ENCODE measurements at places on chromosomes 4 and X.

DNA sequence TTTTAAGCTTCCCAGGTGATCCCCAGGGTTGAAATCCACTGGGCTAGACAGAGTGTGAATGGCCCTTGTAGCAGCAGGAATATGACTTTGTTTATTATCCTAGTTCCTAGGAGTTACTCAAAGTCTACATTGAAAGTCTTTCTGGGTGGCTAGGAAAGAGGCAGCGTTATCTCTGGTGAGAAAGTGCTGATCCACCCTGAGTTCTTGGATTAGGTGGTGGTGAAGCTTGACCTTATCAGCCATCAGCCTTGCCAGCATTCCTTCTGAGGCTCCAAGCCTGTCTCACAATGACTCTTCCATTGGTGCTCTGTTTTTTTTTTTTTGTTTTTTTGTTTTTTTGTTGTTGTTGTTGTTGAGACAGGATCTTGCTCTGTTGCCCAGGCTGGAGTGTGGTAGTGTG lies 83.1 kb upstream of the CLCN4 start:
- DNase-seq = no peak

- DNase-seq = no peak
Observed at GRCh38 chr4:187042251-187042650, 318.6 kb upstream of the FAT1 start.

DNA sequence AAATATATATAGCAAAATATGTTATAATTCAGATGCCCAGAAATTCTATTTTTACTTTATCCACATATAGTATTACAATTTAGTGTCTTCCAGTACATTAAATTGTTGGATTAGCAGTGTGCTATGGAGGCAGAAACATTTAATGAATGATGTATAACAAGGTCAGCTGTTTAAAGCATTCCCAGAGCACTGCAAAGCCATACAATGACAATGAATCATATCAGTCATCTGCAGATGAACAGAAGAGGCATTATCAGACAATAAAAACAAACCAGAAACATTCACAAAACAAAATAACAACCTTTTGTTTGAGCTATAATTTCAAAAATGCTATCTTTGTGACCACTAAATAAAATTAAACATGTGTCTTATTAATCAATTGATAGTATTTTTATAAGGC lies 524.2 kb downstream of the FAT4 start:
- DNase-seq = no peak

DNA sequence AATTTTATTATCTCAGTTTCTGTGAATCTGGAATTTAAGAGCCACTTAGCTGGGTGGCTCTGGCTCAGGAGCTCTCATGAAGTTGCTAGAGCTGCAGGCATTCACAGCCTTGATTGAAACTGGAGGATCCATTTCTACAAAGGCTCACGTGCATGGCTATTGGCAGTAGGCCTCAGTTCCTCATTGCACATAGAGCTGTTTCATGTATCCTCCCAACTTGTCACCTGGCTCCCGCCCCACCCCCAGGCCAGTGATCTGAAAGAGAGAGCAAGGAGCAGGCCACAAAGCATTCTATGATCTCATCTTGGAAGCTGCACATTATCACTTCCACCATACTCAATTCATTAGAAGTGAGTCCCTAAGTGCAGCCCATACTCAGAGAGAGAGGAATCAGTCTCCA lies 18.5 kb upstream of the AP1AR start:
- peak; percentile 51 for DNase-seq

DNA sequence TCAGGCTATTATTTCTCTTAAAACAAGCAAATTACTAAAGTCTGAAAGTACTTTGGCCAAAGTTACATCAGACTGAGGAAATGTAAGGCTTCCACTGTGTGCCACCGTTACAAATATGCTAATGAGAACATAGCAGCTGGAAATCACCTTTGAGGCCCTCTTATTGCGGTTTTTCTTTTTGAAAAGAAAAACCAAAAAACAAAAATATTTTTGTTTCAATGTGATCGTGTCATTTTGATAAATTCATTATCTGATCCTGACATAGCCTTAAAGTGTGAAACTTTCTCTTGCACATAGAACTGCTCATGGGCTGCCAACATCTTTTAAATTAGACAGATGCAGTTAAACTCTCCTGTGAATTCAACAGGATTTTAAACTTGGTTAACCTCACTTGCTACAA lies 2.8 kb upstream of the TIFA start:
- DNase-seq = peak; percentile 85

GRCh38 chr4:52157641-52158316 lies 106.7 kb downstream of the SPATA18 start:
- DNase-seq = no peak

- no peak for DNase-seq
Observed at GRCh38 chr4:168981942-168982341, 28.1 kb downstream of the CBR4 start.

DNA sequence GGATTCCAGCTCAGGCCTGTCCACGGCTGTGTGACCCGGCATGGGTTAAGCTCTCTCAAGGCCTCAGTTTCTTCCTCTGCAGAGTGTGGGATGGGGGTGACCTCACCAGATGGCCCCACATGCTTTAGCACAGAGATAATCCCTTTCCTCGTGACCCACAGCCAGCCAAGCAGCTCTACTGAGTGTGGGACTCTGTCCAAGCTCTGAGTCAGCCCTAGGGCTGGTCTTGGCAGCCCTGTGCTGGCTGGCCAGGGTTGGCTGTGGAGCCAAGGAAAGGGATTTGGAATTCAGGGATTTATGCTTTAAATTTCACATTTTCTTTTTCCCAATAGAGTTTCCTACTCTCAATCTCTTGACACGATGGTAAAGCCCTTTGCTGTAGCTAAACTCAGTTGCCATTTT lies 19.7 kb upstream of the SPON2 start:
- DNase-seq = no peak

- no peak for DNase-seq
Observed at GRCh38 chr4:53962516-53963225, 101.7 kb downstream of the CHIC2 start.

- no peak for DNase-seq
Observed at GRCh38 chr4:47071901-47072341, 40.6 kb downstream of the GABRB1 start.

- peak; percentile 83 for DNase-seq
Observed at GRCh38 chr4:38752372-38752940, 30.3 kb downstream of the TLR10 start.

- no peak for DNase-seq
Observed at GRCh38 chrX:31209005-31209628, 137.3 kb upstream of the FTHL17 start.

GRCh38 chrX:115966920-115967319 lies 203.6 kb upstream of the AGTR2 start:
- DNase-seq = no peak

DNA sequence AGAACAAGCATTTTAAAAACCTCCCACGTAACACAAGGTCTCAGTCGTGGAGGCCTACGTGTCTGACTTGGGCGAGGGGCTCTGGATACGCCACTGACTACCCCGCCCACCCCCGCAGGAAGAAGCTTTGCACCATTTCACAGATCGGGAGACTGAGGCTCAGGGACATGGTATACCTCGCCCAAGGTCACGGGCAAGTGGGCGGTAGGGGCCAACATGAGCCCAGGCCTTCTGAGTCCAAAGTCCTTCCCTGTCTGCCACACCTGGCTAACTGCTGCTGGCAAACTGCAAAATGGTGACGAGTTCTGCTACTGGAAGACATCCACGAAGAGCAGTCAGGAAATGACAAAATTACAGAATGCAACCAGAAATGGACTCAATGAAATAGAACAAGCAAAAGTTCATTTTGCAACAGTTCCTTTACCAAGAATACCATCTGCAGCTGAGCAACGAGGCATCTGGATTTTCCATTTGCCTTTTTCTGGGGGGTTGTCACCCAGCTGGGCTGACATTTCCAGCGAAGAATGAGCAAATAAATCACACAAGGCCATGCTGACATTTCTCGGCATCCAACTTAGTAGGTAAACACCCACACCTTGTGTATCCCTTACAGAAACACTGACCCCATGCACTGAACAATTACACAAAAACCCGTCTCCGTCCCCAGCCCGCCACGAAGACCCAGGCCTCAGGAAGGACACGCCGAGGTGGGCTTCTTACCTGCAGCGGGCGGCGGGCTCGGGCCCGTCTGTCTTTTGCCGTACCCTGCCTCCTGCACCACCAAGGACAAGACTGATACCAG lies 70.2 kb upstream of the AFAP1 start:
- DNase-seq = no peak

- DNase-seq = peak; percentile 21
Observed at GRCh38 chr4:40702800-40703151, 47.0 kb upstream of the NSUN7 start.

GRCh38 chr4:6908432-6909112 lies 1.1 kb upstream of the TBC1D14 start:
- DNase-seq = no peak

DNA sequence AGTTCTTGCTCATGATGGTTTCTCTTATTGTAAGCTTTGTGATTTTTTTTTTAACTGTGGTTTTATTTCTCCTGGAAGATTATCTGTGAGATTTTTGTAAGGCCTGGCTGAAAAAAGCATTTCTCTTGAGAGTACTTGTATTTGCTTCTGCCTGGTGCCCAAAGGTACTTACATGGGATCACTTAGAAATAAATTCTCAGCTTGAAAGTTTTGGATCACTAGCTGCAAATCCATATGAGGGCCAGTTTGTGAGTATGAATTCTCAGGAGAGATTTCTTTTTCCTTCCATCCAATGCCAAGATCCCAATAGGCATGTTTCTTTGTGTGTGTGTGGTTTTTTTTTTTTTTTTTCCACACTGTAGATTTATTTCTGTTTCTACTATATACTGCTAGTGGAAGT lies 1884.7 kb upstream of the PCDH7 start:
- no peak for DNase-seq

DNA sequence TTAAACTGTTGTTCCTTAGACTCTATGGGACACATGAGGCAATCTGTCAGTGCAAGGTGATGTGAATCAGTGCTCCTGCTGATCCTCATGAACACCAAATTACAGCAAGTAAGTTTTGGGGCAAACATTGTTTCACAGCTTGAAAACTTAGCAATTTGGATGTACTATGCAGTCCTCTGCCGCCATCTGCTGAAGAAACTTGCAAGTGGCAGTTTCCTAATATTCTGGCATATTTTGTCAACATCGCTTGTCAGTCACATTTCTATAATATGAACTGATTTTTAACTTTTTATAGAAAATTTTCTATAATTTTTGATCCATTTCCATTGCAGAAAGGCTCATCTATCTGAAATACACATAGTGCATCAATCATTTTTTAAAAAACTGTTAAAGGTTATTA lies 56.3 kb downstream of the ZAR1 start:
- DNase-seq = peak; percentile 50

DNA sequence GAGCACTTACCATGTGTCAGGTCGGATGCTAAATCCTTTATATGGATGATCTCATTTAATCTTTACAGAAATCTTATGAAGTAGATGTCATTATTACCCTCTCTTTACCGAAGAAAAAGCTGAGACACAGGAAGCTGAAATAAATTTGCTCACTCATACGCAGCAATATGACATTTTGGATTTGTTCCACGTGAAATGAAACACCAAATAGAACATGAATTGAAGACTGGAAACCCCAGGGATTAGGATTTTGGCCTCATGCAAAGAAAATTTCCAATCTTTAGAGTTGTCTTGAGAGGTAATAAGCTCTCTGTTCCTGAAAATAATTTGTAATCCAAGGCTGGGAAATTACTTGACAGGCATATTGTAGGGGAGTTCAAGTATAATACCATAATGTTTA lies 354.4 kb upstream of the CLNK start:
- DNase-seq = no peak

DNA sequence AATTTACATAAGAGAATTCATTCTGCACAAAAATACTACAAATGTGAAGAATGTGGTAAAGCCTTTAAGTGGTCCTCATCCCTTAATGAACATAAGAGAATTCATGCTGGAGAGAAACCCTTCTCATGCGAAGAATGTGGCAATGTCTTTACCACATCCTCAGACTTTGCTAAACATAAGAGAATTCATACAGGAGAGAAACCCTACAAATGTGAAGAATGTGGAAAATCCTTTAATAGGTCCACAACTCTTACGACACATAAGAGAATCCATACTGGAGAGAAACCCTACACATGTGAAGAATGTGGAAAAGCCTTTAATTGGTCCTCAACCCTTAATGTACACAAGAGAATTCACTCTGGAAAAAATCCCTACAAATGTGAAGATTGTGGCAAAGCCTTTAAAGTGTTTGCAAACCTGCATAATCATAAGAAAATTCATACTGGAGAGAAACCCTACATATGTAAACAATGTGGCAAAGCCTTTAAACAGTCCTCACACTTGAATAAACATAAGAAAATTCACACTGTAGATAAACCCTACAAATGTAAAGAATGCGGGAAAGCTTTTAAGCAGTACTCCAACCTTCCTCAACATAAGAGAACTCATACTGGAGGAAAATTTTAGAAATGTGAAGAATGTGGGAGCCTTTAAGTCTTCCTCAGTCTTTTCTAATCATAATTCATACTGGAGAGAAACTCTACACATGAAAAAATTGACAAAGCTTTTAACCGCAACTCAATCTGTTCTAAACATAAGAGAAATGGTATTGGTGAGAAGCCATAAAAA lies 37.4 kb downstream of the ZNF718 start:
- no peak for DNase-seq

DNA sequence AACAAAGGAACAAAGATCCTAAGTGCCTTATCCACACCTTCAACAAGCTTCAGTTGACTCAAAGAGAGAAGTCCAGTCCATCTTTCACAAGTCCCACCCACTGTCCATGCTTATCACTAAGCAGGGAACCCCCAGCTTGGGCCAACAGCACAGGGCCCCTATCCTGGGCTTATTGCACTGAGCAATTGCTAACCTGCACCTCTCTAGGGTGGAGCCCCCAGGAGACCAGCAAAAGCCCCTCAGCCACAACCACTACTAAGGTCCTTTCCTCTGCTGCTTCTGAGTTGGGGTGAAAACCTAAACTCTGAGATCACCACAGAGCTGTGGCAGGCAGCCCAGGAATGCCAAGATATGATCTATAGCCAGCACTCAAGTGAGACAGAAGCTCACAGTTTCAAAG lies 96.7 kb upstream of the PBDC1 start:
- peak; percentile 0 for DNase-seq

DNA sequence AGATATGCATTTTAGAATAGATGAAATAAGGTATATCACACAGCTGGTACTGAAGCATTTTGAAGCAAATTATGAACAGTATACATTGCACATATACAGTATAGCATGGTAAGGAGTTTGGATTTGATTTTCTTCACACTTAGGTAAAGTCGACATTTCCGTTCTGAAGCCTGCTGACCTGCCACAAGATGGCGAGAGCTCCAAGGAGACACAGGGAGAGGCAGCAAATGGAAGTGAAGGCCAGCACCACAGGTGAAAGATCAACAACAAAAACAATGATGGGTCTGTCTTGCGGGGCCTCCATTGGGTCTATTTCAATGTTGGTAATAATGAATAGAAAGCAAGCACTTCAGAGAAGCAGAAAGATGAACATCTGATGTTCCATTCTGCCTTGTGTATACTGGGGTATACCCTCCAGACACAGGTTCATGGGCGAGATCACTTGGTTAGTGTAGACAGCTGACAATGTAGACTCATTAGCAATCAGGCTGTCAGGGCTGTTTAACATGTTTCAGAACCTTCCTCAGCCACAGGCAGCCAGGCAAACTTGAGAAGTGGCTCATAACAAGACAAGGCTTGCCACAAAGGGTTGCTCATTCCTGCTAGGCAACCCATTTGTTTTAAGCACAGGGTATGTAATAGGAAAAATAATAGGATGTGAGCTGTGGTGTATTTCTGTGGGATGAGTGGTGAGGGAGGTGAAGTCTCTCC lies 21.4 kb upstream of the NOX1 start:
- DNase-seq = peak; percentile 51

All from GM12865 (cell line).